ENCODE measurements at places on chromosomes 5 and 9. TPM values are rescaled to one million over a fixed set of nuclear protein-coding genes. Genes with fewer than 3 reads are reported as not detected.

Gene SV2C
- polyA plus RNA-seq, result not detected

Gene TAF11L5
- not detected for polyA plus RNA-seq

Gene CCDC192
- polyA plus RNA-seq, result not detected

Gene DOK3
- 0.09 TPM for polyA plus RNA-seq

Gene BAAT
- not detected for polyA plus RNA-seq

Gene TIGD6
- polyA plus RNA-seq, result 5.5 TPM

Gene TMEFF1
- polyA plus RNA-seq, result not detected

Gene TMEM215
- polyA plus RNA-seq, result not detected

Gene CMYA5
- polyA plus RNA-seq, result not detected

Gene KIF27
- polyA plus RNA-seq, result 1.3 TPM

Gene AGXT2
- polyA plus RNA-seq, result not detected

DNA sequence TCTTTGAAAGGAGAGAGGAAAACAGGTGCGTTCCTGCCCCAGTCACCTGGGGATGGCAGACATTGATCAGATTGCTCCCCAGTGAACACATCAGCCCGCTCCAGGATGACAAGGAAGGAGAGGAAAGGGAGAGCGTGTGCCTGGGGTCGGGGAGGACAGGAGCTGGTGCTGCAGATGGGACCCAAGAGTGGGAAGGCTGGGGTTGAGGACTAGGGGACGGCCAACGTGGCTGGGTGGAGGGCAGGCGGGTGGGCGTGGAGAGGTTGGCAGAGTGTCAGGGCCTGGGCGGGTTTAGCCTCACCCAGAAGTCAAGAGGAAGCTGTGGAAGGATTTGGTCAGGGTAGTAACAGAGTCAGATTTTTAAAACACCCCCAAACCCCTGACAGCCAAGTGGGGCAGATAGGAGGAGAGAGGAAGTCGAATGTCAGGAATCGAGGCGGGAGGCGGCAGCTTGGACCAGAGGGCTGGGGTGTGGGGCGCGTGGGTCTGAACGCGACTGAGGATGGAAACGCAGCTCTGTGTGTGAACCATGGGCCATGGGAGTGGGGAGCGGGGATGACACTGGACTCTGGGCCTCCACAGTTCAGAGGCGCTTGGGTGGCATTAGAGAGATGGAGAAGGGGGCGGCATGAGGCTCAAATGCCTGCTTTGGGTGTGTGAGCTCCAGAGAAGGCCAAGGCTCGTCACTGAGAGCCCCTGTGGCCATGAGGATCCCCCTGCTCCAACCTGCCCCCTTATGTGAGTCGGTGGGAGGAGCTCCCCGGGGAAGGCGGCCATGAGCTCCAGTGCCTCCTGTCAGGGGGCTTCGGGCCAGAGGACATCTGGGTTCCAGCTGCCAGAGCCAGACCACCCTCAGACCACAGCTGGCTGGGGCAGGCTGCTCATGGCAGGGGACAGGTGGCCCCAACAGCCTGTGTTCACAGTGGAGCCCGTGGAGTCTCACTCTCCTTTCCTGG is 24.6 kb downstream of the LAMC3 start:
- no peak overlapping the region for H3K27ac ChIP-seq
- no peaks in the 10 kb centered on the region for H3K36me3 ChIP-seq
- H3K4me3 ChIP-seq, result no peak overlapping the region
- no peaks in the 10 kb centered on the region for H3K27me3 ChIP-seq

GRCh38 chr5:58763390-58763789 is 180.5 kb downstream of the RAB3C start:
- H3K27ac ChIP-seq, result no peak overlapping the region
- H3K36me3 ChIP-seq, result no peaks in the 10 kb centered on the region
- peaks cover 5% of the 10 kb centered on the region for H3K4me1 ChIP-seq
- H3K4me3 ChIP-seq, result no peak overlapping the region

DNA sequence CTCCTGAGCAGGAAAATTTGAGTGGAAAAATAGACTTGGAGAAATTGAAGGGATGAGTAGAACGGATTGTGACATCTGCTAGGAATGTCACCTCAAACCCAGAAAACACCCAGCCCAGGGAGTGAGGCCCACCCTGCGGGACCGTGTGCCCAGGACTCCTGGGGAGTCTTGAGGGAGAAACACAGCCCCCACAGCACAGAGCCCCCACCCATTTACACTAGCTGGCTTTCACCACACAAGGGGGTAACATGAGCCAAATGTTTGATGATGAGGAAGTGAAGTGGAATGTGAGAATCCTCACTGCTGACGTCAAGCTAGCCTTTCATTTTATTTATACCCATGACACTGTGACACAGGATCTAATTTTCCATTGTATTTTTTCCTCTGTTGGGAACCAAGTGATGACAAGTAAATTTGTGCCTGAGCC is 42.8 kb upstream of the PDE8B start:
- no peaks in the 10 kb centered on the region for H3K4me1 ChIP-seq
- H3K27ac ChIP-seq, result no peak overlapping the region
- H3K27me3 ChIP-seq, result no peaks in the 10 kb centered on the region
- no peak for DNase-seq
- no peaks in the 10 kb centered on the region for H3K36me3 ChIP-seq
- no peak overlapping the region for H3K4me3 ChIP-seq

DNA sequence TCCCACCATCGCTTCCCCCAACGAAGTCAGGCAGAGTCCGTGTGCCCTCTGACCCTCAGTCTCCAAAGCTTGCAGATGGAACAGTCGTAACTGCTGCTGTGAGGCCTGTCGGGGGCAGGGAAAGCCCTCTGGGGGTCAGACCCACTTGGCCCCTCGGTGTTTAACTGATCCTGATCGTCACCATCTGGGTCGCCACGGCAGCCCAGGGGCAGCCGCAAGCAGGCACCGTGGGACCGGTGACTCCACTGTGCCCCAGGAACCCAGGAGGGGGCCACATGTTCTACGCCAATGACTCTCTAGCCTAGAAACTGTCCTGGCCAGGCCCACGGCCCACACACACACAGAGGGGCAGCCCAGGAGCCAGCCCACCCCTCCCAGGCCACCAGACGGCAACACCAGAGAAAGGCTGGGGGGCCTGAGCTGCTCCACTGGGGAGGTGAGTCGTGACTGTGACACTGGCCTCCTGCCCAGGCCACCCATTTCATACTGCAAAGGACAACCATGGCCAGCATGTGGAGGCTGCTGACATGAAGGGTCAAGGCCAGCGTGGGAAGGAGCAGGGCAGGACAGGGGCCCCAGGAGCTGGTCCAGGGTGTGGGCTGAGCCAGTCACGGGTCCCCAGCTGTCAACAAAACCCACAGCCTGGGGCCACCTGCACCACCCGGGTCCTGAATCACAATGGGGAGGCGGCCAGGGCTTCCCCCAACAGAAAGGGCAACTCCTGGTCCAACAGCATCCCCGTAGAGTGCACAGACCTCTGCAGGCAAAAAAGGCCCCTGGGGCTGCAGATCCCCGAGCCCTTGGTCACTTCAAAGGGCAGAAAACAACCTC is 20.8 kb downstream of the VAV2 start:
- H3K27ac ChIP-seq, result no peak overlapping the region
- no peak for DNase-seq
- no peak overlapping the region for H3K4me3 ChIP-seq

- H3K4me1 ChIP-seq, result no peaks in the 10 kb centered on the region
- H3K27ac ChIP-seq, result no peak overlapping the region
- no peak for DNase-seq
- no peak overlapping the region for H3K4me3 ChIP-seq
- H3K36me3 ChIP-seq, result no peaks in the 10 kb centered on the region
These were observed 16.5 kb upstream of the ODF2 start for GRCh38 chr9:128439273-128439672.

DNA sequence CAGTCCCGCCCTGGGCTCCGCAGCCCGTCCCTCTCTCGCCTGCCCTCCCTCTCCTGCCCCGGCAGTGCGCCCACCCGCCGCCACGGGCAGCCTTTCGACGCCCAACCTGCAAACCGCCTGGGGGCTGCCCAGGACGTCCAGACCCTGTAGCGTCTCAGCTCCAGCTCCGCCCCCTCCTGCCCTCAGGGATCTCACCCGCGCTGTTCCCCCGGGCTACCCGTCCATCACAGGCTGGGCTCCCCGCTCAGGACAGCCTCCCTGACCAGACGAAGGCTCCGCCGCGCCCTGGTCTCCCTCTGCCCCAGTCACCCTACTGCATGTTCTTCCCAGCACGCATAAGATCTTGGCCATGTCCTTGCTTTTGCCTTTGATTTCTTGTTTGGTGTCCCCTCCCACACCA is 1.4 kb downstream of the RASGEF1C start:
- no peak overlapping the region for H3K27ac ChIP-seq
- peaks cover 7% of the 10 kb centered on the region for H3K27me3 ChIP-seq
- H3K4me3 ChIP-seq, result no peak overlapping the region
- no peak for DNase-seq
- no peaks in the 10 kb centered on the region for H3K36me3 ChIP-seq

- no peaks in the 10 kb centered on the region for H3K27me3 ChIP-seq
- H3K4me3 ChIP-seq, result no peak overlapping the region
- DNase-seq, result no peak
- no peaks in the 10 kb centered on the region for H3K4me1 ChIP-seq
- H3K36me3 ChIP-seq, result no peaks in the 10 kb centered on the region
These were observed 70.3 kb downstream of the STK32A start for GRCh38 chr5:147305147-147305546.

GRCh38 chr5:132263548-132264261 is 6.2 kb downstream of the PDLIM4 start:
- H3K36me3 ChIP-seq, result no peaks in the 10 kb centered on the region
- no peaks in the 10 kb centered on the region for H3K27me3 ChIP-seq
- no peak overlapping the region for H3K4me3 ChIP-seq
- H3K4me1 ChIP-seq, result no peaks in the 10 kb centered on the region

DNA sequence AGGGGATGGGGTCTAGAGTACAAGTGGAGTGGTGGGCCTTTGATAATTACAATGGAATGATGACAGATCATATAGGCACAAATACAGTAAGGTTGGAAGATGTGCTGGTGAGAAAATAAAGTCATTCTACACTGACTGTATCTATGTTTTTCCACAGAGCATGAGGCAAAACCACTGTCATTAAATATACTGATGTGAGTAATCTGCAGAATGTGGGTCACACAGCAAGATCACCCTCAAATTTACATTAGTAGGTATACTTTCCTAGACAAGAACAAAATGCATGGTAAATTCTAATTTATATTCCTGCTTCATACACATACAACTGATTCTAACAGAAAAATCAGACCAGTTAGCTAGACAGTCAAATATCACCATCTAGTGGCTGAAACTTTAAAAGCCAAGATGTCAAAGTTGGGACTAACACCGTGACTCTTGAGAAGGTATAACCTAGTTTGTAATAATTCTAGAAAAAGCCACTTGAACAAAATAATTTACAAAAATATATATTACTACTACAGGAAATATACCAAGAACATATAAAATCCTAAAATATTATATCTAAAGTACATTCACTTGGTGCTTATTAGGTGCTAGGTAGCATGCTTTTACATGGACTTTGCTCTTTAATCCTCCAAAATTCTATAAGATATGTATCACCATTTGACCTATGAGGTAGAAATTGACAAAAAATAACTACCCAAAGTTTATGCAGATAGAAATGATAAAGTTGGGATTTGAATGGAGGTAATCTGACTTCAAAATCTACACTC is 19.5 kb downstream of the TTC33 start:
- no peak for DNase-seq
- H3K4me1 ChIP-seq, result no peaks in the 10 kb centered on the region

- no peak for DNase-seq
- H3K27ac ChIP-seq, result no peak overlapping the region
- no peak overlapping the region for H3K4me3 ChIP-seq
- H3K27me3 ChIP-seq, result no peaks in the 10 kb centered on the region
These were observed 69.9 kb upstream of the ZNF608 start for GRCh38 chr5:124816381-124816780.

GRCh38 chr5:151243564-151243963 is 9.4 kb upstream of the GM2A start:
- no peak overlapping the region for H3K27ac ChIP-seq
- peaks cover 5% of the 10 kb centered on the region for H3K4me1 ChIP-seq
- no peaks in the 10 kb centered on the region for H3K27me3 ChIP-seq
- no peak overlapping the region for H3K4me3 ChIP-seq
- H3K36me3 ChIP-seq, result no peaks in the 10 kb centered on the region

DNA sequence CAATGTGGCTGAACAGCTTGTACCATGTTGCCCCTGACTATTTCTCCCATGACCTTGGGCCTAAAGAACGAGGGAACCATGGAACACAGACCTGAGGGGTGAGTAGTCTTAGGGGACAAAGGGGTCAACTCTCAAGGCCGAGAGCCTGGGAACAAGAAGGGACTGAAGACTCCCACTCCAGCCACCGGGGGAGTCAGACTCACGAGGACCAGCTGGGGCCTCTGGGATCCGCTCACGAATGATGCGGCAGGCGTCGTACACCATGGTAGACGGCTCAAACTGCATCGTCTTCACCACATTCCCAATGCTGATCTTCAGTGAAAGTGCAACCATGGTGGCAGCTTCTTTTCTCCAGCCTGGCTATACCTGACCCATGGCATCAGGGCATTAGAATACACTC is 6.6 kb downstream of the TLN1 start:
- H3K4me3 ChIP-seq, result no peak overlapping the region
- no peak for DNase-seq
- H3K27me3 ChIP-seq, result no peaks in the 10 kb centered on the region

DNA sequence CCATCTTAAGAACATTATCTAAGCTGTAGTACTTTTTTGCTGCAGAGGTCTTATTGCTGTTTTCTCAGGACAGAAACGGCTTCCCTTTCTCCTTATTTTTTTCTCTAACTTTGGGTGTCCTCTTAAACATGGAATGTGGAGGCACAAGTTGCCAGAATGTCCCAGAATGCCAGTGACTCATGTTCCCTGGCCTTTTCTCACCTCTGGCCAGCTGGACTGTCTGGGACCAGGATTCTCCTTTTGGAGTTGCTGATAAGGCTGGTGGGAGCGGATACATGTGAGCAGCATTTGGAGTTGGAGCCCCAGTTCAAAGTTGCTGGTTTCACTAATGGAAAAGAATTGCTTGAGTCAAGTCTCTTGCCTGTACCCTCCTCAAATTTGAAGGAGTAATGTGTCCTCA is 112.8 kb downstream of the ARHGAP26 start:
- no peak overlapping the region for H3K27ac ChIP-seq
- H3K4me3 ChIP-seq, result no peak overlapping the region
- H3K4me1 ChIP-seq, result peaks cover 6% of the 10 kb centered on the region
- no peak for DNase-seq
- H3K36me3 ChIP-seq, result peaks cover 13% of the 10 kb centered on the region

DNA sequence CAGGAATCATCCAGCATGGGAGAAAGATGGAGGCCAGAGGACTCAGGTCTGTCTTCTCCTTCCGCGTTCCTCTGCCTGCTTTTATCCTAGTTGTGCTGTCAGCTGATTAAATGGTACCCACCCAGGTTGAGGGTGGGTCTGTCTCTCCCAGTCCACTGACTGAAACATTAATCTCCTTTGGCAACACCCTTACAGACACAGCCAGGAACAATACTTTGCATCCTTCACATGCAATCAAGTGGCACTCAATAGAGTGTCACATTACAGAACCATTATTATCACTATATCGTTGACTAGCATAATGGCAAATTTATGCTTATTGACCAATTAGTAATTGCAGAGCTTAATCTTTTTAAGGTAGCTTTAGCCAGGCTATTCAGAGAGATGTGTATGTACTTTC is 64.8 kb downstream of the UNC13B start:
- H3K27me3 ChIP-seq, result no peaks in the 10 kb centered on the region
- H3K4me1 ChIP-seq, result no peaks in the 10 kb centered on the region
- H3K27ac ChIP-seq, result no peak overlapping the region

- no peak for DNase-seq
- H3K27me3 ChIP-seq, result no peaks in the 10 kb centered on the region
- H3K27ac ChIP-seq, result no peak overlapping the region
- no peaks in the 10 kb centered on the region for H3K4me1 ChIP-seq
- no peak overlapping the region for H3K4me3 ChIP-seq
These were observed 24.3 kb upstream of the PITX1 start for GRCh38 chr5:135058331-135058732.

GRCh38 chr9:82367016-82367415 is 378.4 kb downstream of the SPATA31D1 start:
- DNase-seq, result no peak
- no peak overlapping the region for H3K4me3 ChIP-seq
- H3K36me3 ChIP-seq, result no peaks in the 10 kb centered on the region
- H3K27ac ChIP-seq, result no peak overlapping the region
- H3K27me3 ChIP-seq, result no peaks in the 10 kb centered on the region
